Neural progenitor cell (in vitro differentiated cells): ENCODE measurements at places on chromosomes 13 and 19.
A peak's percentile ranks its signal among the peaks of the same experiment; 100 is the strongest.

DNA sequence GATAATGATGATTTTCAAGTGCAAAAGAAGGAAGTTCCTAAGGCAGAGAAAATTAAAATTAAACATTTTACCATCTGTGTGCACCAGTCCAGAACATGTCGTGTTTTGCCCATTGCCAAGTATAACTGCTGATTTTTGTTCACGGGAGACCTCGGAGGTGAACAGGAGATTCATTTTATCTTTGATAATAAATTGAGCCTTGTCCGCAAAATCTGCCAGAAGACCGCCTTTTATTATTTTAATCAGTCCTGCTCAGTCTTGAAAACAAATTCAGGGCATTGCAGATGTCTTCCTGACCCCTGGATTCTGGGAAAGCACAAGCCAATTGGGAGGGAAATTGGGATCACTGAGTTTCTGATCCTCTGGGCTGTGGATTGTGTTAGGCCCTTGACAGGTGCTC is 165.9 kb downstream of the STK24 start:
- DNase-seq = no peak

- no peak for DNase-seq
Observed at GRCh38 chr19:13917888-13918406, 11.9 kb downstream of the CC2D1A start.

DNA sequence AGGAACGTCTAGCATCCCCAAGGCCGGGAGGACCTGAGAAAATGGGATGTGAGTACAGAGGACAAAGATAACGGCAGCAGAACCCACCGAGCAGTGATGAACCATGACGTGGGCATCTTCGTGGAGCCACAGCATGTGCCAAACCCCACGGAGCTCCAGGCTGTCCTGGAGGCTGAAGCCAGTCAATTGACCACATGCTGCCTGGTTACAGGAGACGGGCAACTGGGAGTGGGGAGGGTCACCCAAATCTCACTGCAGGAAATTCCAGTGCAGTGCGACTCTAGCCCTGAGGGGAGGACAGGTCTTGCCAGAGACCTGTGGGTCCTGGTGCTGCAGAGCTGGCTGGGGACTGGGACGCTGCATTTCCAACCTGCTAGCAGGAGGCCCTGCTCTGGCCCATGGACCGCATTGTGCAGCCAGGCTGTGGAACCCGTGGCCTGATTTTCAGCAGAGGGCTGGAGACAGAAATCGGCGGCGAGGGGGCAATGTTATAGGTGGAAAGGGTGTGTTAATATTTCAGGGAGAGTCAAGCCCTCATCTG is 3.2 kb upstream of the GRTP1 start:
- no peak for DNase-seq

DNA sequence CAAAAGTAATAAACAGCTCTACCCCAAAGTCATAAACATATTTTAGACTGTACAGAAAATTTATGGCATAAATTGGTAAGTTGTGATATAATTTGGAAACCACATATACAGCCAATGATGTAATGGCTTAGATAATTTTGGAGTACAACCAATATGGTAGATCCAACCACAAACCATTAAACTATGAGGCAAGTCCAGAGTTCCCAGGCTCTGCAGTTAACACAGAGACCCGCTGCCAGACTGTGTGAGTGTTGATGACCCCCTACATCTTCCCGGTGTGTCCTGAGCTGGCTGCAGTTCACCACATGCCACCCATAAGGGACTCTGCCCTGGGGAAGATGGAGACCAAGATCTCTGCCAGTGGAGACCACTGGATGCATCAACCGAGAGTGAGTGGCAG is 9.9 kb upstream of the SERPINE3 start:
- DNase-seq = no peak

GRCh38 chr13:98318263-98318878 is 141.3 kb upstream of the RNF113B start:
- DNase-seq = no peak

DNA sequence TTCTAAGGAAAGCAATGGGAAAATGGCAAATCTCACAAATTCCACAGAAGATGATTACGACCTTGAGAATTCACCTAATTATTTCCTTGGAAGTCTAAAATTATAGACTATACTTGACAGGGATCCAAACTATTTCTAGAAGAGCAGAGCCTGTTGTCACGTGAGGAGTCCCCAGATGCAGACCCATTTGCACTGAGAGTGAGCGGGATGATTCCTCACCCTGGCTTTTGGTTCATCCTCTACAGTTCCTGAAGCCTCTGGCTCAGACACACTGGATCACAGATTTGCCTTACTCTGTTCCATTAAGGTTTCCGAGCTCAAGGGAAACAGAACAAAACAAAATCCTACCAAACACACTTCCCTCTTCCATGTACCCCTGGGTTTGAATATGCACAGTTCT is 23.0 kb upstream of the CYSLTR2 start:
- no peak for DNase-seq

- DNase-seq = peak; percentile 49
Observed at GRCh38 chr19:8307400-8307964, 676 bp downstream of the CD320 start.
